Activated effector memory CD4-positive, alpha-beta T cell treated with Interleukin-2 at 50 U/mL for 16 hours (primary cell): ENCODE measurements at places on chromosomes 6 and 20.

- DNase-seq = no peak
These were observed 10.9 kb upstream of the FANCE start for GRCh38 chr6:35441205-35441604.

- DNase-seq = no peak
These were observed 11.5 kb downstream of the DHX35 start for GRCh38 chr20:38973645-38974044.

- no peak for DNase-seq
These were observed 101.3 kb downstream of the SNX5 start for GRCh38 chr20:17867131-17867925.

- DNase-seq = no peak
These were observed 135.5 kb downstream of the LY86 start for GRCh38 chr6:6723921-6724538.

- no peak for DNase-seq
These were observed 41.0 kb downstream of the NINL start for GRCh38 chr20:25544311-25544710.

DNA sequence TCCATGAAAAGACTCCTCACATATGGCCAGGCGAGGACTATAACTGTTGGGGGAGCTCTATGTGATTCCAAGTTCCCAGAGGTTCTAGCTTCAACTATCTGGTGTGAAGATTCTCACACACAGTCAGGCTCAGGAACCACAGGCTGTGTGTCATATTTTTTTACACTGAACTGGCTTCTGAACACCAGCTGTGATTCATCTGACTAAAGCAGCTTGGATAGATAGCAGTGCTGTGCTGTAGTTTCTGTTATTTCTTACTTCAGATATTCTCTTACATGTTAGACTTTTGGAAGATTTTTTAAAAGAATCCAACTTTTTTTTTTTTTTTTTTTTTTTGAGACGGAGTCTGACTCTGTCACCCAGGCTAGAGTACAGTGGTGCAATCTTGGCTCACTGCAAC, 140.7 kb upstream of the MCHR2 start:
- no peak for DNase-seq

GRCh38 chr6:108492131-108492766, 68.5 kb upstream of the FOXO3 start:
- no peak for DNase-seq

DNA sequence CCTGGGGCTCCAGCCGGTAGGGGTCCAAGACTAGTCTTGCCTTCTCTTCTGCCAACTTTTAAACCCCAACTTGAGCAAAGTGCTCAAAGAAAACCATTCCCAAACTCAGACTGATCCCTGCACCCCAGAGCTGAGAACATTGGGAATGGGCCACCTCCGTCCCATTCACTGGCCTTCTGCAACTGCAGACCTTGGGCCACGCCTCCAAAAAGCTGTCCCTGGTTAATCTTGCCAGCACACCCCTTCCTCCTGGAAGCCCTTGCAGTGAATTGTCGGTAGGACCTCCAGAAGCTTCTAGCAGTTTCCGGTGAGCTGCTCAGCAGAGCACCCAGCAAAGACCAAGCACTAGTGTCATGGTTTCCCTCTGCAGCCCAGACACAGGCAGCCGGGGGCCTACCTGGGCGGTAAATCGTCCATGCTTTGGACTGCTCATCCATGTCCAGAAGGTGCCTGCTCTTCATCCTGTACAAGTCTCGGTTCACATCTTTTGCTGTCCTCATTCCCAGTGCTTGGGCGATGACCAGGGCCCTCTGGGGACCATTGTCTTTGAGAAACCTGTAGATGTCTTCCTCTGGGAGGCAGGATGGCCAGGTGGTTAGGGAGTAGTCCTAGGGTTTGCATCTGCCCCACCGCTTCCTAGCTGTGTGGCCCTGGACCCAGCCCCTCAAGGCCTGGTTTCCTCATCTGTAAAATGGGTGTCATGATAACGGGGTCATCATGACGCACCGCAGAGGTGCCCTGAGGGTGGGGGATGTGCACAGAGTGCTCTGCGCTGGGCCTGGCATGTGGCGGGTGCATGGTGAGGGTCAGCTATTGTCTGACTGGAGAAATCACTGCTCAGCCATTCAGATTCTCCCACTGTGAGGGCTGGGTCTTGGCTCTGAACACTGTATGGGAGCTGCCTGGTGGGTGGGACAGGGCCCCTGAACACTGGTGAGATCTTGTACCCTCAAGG, 5.5 kb downstream of the ZBP1 start:
- no peak for DNase-seq

DNA sequence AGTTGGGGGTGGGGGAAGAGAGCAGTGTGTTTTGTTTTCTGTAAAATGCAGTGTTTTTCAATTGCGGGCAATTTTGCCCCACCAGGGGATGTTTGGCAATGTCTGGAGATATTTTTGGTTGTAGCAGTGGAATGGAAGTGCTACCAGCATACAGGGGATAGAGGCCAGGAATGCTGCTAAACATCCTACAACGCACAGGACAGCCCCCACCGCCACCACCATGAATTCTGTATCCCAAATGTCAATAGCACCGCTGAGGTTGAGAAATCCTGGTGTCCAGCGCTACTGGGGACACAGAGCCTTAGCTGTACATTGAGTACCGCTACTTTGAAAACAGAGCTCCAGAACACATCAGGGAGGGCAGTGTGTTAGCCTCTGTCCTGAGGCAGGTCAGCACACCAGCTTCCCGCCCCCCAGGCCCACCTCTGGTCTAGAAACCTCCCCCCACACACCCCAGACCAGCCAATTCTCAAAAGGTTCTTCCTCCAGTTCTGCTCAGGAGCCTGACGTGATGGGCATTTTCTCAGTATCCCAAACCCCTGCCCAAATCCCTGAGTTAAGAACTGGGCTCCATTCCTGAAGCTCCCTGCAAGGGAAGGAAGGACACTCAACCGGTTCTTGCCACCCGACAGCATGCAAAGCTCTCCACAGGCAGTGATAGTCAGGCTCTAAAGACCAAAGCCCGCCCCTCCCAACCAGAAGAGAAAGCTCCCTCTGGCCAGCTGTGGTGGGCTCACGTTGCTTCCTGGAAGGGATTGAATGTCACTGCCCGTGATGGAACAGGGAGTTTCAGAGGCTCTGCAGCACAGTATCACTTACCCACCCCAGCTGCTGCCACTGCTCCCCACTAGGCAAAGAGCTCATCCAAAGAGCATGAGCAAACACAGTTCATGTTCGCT, 321.5 kb upstream of the JARID2 start:
- DNase-seq = no peak

DNA sequence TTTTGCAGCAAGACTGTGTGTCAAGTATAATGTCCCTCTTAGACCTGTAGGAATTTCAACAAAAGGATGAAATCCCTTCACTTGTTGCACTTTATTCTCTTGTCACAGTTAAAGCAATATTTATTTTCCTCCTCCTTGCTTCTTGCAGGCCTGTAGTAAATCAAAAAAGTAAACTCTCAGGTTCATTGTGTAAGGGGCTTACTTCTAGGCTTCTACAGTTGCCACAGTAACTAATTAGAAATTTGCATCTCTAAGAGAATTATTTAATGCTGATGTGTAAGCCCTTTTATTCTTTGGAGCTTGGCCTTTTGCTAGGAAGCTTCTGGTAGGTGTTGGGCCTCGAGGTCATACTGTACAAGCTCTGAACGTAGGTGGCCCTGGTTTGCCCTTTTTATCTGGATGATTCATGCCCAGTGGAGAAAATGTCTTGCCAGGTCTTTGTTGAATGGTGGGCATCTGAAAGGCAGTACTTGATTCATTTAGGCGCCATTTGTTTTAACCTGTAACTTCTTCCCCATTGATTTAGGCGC, 47.4 kb upstream of the OLIG3 start:
- DNase-seq = no peak

- DNase-seq = no peak
These were observed 219.0 kb upstream of the JARID2 start for GRCh38 chr6:15026832-15027231.
